NCI-H1417 (cell line): ENCODE measurements at places on chromosomes 11 and 22.
A peak's percentile ranks its signal among the peaks of the same experiment; 100 is the strongest.

- DNase-seq = no peak
Measured at GRCh38 chr11:111285189-111286091, 12.9 kb upstream of the POU2AF3 start.

DNA sequence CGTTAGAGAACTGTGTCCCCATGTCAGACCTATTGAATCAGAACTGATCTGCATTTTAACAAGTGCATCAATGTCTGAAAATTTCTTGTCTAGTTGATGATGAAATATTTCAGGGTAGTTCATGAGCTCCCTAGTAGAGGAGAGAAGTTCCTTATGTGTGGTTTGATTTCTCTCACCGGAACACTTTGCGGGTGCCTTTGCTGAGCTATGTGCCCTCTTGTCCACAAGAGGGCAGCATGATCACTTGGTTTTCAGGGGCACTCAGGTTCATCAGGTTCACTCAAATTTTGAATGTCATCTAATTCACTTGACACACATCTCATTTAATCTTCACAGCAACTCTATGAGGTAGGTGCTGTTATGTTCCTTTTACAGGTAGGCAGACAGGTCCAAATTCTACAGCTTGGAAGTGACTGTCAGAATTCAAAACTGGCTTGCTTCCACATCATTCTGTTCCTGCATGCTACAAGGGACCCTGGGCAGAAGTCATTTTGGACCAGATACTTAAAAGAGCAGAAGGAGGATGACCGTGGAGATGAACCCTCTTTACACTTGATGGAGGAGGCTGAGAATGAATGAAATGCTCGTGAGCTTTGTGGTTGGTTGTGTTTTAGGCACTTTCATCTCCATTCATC is 55.6 kb downstream of the P4HA3 start:
- peak; percentile 86 for DNase-seq

- DNase-seq = no peak
Measured at GRCh38 chr11:76760236-76760635, 22.9 kb upstream of the TSKU start.

DNA sequence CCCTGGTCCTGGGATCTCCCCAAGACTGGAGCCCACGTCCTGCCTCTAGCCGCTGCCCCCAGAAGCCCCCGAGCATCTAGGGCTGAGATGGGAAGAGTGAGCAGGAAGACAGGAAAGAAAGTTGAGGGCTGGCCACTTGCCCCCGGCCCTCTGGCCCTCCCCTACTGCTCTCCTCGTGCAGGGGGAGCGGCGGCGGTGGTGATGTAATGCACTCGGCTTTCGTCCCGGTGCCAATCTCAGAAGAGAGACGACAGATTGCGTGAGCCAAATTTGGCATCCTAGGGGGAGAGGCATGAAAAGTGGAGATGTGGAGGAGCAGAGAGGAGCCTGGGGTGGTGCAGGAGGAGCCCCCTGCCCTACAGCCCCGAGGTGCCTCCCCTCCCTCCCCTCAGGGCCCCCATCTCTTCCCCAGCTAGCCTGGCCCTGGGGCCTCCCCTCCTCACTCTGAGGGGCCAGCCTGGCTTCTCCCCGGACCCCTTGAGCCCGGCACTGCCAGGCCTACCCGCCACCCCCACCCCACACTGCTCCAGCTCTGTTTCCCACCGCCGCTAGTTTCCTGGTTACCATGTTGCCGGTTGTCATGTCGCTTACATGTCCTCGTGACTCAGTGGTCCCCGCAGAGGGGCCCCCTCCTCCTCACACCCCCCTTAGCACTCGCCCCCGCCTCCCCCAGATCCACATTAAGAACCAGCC is 2.5 kb downstream of the KCNJ4 start:
- DNase-seq = no peak

- DNase-seq = no peak
Measured at GRCh38 chr11:30206249-30206996, 24.4 kb upstream of the FSHB start.

- DNase-seq = no peak
Measured at GRCh38 chr11:112229746-112230433, 3.7 kb downstream of the PTS start.

DNA sequence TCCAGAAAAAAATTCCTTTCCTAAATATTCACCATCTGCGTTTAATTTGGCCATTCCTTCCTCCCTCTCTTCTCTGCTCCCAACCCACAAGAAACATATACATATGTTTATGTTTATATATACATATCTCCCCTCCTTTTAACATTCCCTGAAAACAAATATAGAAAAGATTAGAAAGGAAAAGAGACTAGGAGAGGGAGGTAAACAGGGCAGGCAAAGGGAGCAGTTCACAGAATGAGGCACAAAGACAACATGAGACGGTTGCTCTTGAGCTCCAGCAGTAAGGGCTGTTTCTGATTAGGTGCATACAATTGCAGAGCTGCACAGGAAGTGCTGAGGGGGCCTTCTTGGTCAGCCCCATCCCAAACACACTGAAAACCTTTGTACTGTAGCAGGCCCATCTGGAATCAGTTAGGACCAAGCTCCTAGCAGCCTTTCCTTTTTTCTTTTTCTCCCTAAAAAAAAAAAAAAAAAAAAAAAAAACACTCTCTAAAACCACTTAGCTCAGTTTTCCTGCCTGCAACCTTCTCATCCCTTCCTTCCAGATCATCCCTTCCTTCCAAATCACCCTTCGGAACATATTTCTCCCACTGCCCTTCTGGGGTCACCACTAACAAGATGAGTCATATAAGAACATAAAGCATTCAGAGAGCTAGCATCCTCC is 57.0 kb downstream of the RBFOX2 start:
- DNase-seq = peak; percentile 31

- no peak for DNase-seq
Measured at GRCh38 chr11:85889108-85889507, 33.9 kb downstream of the CCDC83 start.

- DNase-seq = peak; percentile 15
Measured at GRCh38 chr11:15826826-15827225, 529.5 kb downstream of the SOX6 start.

- DNase-seq = no peak
Measured at GRCh38 chr22:37904572-37905533, 1.2 kb upstream of the MICALL1 start.

GRCh38 chr11:17988465-17988864 is 24.4 kb downstream of the SERGEF start:
- DNase-seq = peak; percentile 74

GRCh38 chr22:25364736-25365241 is 145.3 kb downstream of the CRYBB2 start:
- no peak for DNase-seq

DNA sequence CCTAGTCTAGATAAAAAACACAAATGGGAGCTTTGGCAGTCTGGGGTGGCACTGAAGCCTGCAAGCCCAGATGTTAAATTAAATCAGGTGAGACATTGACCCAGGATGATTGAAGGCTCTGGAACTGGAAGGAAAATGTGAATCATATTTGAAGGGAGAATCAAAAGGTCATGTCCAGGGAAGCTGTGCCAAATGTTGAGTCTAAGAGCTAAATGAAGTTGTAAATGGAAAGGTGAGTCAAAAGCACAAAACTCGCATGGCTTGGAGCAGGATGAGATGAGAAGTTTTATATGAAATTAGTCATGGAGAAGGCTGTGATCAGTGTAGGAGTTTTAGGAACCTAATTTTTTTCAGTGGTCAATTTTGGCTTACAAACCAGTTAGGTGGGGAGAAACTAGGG is 301.1 kb downstream of the BLID start:
- no peak for DNase-seq

- no peak for DNase-seq
Measured at GRCh38 chr22:40383905-40384304, 13.5 kb downstream of the SGSM3 start.

GRCh38 chr11:99063331-99063730 is 42.6 kb downstream of the CNTN5 start:
- no peak for DNase-seq

DNA sequence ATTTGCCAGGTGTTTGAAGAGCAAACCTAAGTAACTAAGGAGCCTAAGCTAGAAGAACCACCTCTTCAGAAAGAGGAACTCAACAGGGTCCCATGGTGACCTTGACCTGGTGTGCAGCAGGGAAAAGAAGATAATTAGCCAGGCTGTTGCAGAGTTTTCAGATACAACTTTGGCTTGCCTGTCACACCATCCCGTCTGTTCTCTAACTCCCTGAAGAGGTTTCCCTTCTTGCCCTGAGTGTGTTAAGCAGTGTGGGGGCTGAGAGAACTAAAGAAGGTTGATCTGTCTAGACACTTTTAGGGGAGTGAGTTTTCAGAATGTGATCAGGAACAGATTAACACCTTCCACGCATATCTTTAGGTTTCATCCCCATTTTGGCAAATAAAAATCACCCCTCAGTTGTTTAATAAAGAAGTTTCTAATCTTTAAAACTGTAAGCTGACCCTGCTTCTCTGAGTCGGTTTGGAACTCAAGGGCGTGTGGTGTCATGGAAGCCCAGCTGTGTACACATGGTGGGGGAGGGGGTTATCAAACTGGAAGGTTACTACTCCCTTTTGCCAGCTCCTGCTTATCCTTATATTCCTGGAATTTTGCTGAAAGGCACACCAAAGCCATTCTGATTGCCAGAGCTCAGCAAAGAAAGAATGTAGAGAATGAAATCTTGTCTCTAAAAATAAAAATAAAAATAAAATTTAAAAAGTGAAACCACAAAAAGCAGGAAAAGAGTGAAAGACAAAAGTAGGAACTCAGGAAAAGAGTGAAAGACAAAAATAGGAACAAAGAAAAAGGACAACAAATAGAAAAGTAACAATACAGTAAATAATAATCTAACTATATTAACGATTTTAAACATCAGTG is 70.2 kb downstream of the DBX1 start:
- DNase-seq = peak; percentile 21

GRCh38 chr11:126530416-126530815 is 174.9 kb downstream of the ST3GAL4 start:
- DNase-seq = no peak

- no peak for DNase-seq
Measured at GRCh38 chr22:37090920-37091695, 18.4 kb downstream of the TMPRSS6 start.

DNA sequence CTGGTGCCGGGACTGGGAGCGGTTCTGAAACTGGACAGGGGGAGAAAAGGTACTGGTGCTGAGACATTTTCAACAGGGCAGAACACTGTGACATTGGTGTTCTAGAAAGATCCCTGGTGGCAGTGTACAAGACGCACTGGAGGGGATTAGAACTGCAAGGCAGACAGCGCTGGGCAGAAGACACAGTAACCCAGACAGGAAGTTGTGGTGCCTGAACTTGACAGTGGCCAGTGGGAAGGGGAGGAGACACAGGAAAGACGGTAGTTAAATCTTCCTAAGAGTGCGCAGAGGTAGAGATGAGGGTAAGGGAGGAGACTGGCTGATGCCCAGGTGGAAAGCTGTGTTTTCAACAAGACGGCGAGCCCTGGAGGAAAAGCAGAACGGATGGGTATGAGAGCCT is 24.5 kb downstream of the FAM227A start:
- no peak for DNase-seq

- no peak for DNase-seq
Measured at GRCh38 chr11:95485115-95485900, 254.3 kb upstream of the SESN3 start.

DNA sequence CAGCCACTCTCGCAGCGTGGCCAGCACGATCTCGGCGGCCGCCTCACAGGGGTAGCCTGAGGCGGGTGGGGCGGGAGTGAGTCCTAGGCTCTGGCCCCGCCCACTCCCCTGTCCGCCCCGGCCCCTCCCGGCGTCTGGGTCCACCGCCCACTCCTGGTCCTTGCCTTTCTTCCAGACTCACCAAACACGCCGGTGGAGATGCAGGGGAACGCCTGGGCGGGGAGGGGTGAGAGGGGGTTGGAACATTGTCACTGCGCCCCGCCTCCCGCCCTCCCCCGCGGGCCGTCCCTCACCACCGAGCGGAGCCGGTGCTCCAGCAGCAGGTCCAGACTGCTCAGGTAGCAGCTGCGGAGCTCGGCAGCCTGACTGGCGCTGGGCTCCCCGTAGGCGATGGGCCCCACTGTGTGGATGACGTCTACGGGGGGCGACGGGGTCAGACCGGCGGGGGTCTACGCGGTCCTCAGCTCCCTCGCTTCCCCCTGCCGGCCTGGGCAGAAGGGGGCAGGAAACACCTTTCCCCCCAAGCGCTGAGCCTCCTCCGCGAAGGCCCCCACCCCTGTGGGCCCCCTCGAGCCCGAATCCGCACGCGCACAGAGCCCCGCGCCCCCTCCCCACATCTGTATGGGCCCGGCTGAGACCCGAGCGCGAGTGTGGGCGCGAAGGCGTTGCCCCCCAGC is 13.2 kb downstream of the OTUB1 start:
- peak; percentile 90 for DNase-seq

- peak; percentile 58 for DNase-seq
Measured at GRCh38 chr11:113296447-113297205, 17.8 kb upstream of the TTC12 start.

DNA sequence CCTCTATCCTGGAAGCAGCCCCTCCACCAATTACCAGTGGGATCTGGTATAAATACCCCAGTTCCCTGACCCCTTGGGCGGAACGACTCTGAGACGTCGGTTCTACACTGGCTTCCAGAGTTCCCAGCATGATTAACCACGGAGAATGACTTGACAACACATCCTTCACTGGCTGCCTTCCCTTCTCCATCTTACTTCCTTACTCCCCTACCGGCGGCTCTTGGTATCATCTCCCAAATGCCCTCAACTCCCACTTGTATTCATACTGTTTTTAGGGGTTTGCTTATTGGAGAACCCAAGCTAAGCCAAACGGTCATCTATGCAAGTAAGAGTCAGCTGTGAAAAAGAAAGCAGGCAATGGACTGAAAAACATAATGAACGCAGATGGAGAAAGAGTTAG is 56.1 kb downstream of the APOL3 start:
- no peak for DNase-seq

GRCh38 chr22:35727436-35727835 is 9.8 kb downstream of the APOL5 start:
- no peak for DNase-seq

DNA sequence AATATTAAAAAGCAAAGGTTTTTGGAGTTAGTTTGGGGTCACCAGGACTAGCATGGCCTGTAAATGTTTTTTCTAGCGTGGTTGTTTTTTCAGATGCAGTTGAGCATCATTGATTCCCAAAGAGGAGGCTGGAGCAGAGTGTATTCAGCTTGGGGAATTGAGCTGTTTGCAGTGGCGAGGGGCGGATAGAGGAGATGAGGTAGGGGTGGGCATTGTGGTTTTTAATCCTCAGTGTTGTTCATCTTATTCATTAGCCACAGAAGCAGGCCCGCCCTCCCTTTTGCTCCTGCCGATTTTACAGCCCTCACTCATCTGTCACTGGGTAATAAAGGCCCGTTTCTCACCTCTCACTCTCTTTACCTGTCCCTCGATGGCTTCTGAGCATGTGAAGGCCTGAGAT is 51.4 kb downstream of the NF2 start:
- DNase-seq = no peak

DNA sequence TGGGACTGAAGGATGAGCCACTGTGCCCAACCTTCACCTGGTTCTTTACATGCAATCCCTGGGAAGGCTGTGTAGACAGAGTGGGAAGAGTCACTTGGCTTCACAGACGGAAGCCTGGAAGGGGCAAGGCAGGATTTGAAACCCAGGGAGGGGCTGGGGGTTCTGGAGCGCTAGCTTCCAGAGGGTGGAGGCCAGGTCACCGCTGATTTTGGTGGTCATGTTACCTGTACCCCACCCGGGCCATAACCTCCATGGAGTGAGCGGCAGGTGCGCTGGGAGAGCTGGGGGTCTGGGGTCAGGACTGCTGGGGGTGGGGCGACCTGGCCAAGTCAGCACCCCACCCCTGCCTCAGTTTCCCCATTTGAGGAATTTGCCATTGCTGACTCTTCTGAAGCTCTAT is 38.3 kb downstream of the PDGFB start:
- DNase-seq = no peak

GRCh38 chr22:46524203-46524740 is 13.1 kb downstream of the CELSR1 start:
- DNase-seq = no peak
